ENCODE measurements at places on chromosomes 2 and 18.

DNA sequence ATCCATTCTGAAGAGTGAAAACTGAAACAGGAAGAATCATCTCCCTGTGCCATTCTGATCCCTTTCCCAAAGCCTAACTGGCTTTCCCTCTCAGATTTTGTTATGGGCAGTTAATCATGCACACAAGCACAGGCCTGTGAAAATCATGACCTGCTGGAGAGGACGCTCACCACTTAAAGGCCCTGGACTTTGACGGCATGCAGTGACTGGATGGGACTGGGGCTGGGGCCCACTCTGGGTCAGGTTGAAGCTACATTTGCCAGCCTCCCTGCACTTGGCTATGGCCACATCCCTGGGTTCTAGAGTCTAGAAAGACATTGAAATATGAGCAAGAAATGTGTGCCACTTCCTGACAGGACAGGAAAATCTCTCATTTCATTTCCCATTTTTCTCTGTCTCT lies 12.9 kb downstream of the PDE11A start:
- no peak for DNase-seq

DNA sequence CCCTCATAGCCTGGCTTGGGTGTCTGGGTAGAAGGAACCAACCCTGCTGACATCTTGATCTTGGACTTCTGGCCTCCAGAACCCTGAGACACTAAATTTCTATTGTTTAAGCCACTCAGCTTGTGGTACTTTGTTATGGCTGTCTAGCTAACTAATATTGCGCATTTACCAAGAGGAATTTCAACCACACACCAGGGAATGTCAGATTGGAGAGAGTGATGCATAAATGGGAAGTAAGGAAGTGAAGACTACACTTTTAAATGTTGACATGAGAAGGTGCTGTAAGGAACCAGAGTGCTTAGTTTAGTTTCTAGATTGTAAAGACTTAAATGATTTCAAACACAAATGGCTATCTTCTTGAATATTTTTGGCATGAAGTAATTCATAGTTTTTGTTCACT lies 98.9 kb upstream of the ITGB6 start:
- no peak for DNase-seq

GRCh38 chr2:120245520-120246332 lies 6.9 kb upstream of the RALB start:
- no peak for DNase-seq

- DNase-seq = no peak
These were observed 55.2 kb upstream of the FAM136A start for GRCh38 chr2:70356941-70357683.

- no peak for DNase-seq
These were observed 529 bp upstream of the MTA3 start for GRCh38 chr2:42567806-42568400.

DNA sequence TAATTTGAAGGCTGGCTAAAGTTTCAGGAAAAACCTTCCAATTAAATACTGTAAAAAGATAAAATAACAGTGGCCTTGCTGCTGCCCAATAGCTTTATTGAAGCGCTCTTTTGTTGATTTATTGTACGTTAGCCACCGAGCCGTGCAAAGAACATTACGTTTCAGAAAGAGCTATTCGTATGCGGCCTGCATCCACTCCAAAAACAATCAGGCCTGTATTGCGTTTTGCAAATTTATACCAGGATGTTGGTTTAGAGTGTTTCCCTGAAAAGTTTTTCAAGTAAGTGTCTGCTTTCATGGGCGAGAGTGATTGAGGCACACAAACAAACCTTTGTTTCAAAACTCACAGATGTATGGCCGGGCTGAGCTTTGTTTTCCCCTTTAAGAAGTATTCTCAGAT lies 257.2 kb upstream of the SALL3 start:
- no peak for DNase-seq

- peak; percentile 63 for DNase-seq
These were observed 86.1 kb downstream of the LPIN1 start for GRCh38 chr2:11832531-11832930.

- no peak for DNase-seq
These were observed at the start of gene NETO1 for GRCh38 chr18:72867746-72868584. Gene NETO1, minus strand, starts transcription at chr18:72867987. Its CDS starts 696 bp downstream, at chr18:72867291.

DNA sequence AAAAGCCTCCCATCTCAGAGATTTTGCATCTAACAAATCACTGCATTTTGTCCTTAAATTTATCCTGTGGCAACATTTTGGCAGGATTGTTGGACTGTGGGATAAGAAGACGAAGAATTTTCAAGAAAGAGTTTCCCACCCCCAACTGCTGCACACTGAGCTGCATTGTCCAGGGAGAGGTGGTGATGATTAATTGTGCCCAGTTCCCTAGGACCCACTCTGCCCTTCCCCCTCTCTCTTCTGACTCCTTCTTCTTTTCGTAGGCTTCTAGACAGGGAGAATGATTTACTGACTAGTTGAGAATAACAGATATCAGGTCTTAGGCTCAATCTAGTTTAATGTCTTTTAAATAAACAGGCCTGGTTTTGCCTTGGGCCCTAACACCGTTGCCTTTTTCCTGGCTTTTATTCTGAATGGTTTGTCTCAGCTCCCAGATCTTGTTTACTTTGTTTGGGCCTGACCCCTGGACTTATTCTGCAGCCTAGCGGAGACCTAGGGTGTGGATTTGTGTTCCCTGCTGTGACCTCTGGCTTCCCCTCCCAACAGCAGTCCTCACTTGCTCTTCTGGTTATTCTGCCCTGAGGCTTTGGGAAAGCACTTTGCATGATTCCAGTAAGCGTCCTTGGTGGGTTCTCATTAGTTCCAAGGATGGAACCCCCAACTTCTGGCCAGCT lies 233.3 kb downstream of the INSIG2 start:
- no peak for DNase-seq

DNA sequence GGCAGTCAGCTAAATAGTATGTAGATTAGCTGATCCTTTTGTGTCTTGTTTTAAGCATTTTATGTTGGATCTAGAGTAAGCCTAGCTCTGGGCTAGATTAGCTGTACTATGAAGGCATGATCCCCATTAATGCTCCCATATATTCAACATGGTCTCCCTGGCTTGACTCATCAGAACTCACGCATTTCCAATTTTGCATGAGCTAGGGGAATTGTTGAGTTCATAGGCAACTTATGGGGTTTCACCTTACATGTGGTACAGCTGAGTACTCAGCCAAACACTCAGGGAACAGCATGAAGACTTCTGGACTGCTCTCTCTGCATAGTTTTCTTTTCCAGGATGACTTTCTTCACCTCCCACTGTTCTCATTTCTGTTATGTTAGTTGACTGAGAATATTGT lies 248.2 kb downstream of the TMX3 start:
- no peak for DNase-seq

DNA sequence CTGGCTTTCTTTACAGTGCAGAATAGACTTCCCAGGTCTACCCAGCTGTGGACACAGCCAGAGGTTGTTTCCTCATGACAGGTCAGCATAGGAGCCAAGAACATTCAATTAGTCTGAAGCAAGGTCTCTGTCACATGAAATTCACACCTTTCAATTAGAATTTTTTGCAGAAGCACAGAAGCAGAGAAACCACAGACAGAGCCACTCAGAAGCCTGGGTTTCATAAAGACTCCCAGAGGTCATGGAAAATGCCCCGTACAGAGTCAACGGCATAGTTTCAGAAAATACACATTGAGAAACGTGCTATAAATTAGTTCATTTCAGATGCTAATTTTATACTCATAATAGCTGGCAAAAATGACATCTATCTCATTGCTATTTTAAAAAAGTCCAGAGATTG lies 87.0 kb upstream of the TMEM200C start:
- DNase-seq = no peak

- DNase-seq = no peak
These were observed 60.2 kb downstream of the CHRNA1 start for GRCh38 chr2:174704061-174704460.

DNA sequence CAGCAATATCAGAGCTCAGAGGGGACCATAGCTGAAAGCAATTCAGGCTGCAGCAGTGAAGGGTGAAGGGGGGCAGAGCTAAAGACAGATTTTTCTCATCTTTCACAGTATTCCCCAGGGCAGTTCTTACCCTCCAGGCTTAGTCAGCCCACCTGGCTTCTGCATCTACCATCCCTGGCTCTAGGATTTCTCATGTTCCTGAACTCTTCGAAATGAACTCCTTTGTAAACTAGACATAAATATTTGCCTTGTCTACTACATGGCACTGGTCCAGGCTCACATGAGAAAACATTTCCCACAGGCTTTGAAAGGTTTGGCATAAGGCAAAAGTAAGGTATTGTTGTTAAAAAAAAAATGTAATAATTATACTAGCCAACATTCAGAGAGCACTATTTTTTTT lies 23.6 kb upstream of the NEB start:
- DNase-seq = peak; percentile 98

DNA sequence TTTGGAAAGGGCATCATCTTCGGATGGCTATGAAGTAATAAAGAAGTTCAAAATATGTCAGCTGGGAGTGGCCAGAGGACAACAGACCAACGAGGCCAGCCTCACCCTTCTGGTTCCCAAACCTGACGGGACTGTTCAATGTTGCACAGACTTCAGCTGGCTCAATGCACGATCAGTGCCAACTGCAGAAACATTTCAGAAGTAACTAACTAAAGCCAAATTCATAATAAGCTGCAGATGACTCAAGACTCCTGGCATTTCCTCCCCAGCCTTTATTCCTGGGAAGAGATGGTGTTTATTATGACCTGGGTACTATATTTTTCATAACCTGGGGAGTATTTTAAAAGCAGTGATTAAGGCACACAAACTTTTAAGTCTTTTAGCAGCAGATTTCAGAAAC lies 3.8 kb upstream of the ATP6V1C2 start:
- no peak for DNase-seq

GRCh38 chr2:94997981-94998930 lies 27.3 kb upstream of the MAL start:
- no peak for DNase-seq

DNA sequence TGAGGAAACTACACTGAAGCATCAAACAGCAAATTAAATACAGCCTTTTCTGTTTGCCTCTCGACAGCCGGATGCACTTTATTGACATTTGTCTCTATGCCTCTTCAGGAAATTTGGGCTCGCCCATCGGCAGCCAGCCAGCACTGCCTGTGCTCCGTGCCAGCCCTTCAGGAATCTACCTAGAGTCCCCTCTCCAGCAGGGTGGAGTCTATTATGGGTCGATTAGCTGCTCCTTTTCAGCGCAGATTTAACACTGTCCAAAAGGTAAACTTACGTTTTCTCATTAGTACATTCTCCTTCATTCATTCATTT lies 91.5 kb downstream of the MYCN start:
- no peak for DNase-seq

GRCh38 chr18:7273301-7273921 lies 42.5 kb downstream of the LRRC30 start:
- DNase-seq = no peak

DNA sequence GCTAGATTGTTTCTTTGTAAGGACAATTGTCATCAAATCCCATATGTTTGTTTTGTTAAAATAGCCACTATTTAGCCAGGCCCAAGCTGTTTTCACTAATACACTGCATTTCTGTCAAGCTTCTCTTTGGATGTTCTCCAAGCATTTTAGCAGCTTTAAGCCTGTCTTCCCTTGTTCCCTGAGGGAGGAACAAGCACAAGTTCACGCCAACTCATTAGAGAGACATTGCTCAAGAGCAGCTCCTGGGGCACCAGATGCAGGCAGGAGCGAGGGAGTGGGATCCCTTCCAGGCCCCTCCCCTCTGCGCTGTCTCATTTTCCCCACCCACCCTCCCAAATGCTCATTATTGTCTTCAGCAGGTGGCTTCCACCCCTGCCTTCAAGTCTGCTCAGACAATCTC lies 32.6 kb upstream of the PPP3R1 start:
- peak; percentile 83 for DNase-seq

- DNase-seq = no peak
These were observed 30.8 kb downstream of the CDKL4 start for GRCh38 chr2:39213015-39213414.

GRCh38 chr2:195575879-195576401 lies 81.1 kb upstream of the SLC39A10 start:
- DNase-seq = peak; percentile 39

DNA sequence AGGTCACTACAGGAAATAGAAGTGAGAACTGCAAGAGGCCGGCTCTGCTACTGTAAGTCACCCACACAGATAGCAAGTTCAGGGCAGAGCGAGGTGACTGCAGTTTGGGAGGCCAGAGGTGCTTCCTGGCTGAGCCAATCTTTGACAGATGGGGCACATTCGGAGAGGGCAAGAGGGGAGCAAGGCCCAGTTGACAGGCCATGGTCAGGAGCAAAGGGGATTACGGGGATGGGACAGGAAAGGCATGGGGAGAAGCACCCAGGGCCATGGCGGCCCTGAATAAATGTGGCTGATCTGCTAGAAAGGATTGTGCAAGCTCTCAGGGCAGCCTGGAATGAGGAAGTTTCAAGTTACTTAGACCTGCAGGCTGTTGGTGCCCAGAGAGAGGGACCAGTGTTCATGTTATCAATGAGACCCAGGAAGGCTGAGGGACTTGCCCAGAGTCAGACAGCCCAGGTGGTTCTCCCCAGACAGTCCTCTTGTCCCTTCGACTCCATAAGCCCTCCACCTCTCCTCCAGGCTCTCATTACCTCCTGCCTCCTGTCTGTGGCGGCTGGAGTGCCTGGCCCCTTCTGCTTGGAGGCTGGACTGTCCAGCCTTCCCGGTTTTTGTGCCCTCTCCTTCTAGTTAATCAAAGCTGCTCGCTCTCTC lies 123.3 kb downstream of the CTIF start:
- DNase-seq = no peak

GRCh38 chr2:15559379-15560139 lies 1.6 kb downstream of the NBAS start:
- no peak for DNase-seq

GRCh38 chr2:24175631-24176187 lies 856 bp downstream of the FAM228A start:
- no peak for DNase-seq

GRCh38 chr2:191226196-191226595 lies 19.0 kb upstream of the MYO1B start:
- DNase-seq = no peak

GRCh38 chr2:64606479-64607363 lies 47.0 kb downstream of the SERTAD2 start:
- no peak for DNase-seq
